ENCODE measurements at places on chromosomes 16 and 17. TPM values are rescaled to one million over a fixed set of nuclear protein-coding genes. Genes with fewer than 3 reads are reported as not detected.

- peak; percentile 56 for DNase-seq
- peaks cover 38% of the 10 kb centered on the region for H3K4me1 ChIP-seq
- H3K27me3 ChIP-seq: peaks cover 10% of the 10 kb centered on the region
- H3K36me3 ChIP-seq: no peaks in the 10 kb centered on the region
- no peak overlapping the region for H3K4me3 ChIP-seq
- H3K27ac ChIP-seq: no peak overlapping the region
Observed at GRCh38 chr17:72725433-72726068, 366.9 kb downstream of the SLC39A11 start.

Gene MRC2
- total RNA-seq: 30.7 TPM

Gene WFIKKN2
- total RNA-seq: 0.07 TPM

DNA sequence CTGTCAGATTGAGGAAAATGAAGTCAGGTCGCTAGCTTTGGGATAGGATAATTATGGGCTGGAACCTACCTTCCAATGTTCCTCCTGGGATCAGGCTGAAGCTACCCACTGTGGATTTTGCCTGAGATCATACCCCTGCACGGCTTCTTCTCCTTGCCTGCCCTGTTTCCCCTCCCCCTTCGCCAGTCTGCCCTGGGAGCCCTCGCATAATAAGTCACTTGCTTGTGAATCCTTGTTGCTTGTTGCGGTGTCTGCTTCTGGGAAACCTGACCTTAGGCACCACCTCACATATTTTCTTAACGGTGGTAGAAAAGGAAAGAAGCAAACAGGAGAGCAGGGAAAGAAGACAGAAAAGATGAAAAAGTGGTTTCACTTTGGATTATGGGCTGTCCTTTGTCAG, 13.3 kb upstream of the PMP22 start:
- H3K4me3 ChIP-seq: no peak overlapping the region
- H3K27ac ChIP-seq: peak overlapping the region; percentile 62
- H3K36me3 ChIP-seq: no peaks in the 10 kb centered on the region

GRCh38 chr17:4509401-4509800, 10.7 kb downstream of the SPNS2 start:
- DNase-seq: no peak
- no peaks in the 10 kb centered on the region for H3K4me1 ChIP-seq
- no peaks in the 10 kb centered on the region for H3K36me3 ChIP-seq
- peaks cover 5% of the 10 kb centered on the region for H3K27me3 ChIP-seq
- peak overlapping the region; percentile 84 for H3K27ac ChIP-seq
- H3K4me3 ChIP-seq: no peak overlapping the region

DNA sequence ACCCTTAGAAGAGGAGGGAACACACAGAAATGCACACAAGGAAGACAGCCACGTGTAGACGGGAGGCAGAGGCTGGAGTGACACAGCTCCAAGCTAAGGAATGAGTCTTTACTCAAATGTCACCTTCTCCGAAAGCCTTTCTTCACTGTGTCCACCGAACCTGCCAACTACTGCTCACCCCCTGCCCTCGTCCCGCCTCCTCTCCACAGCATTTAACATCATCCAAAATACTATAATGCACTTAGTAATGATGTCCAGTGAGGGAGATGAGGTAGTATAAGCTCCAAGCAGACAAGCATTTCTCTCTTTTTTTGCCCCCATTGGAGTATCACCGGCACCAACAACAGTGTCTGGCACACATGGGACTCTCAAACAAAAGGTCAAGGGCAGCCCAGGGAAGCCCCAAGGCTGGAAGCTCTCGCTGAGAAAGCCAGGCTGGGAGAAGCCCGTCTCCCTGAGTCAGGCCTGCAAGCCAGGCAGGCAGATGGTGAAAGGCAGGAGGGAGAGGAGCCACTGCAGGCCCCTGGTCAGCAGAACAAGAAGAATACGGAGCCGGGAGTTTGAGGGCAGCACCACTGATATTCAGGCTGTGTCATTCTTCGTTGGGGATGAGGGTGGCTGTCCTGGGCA, 25.9 kb downstream of the ZFHX3 start:
- H3K27me3 ChIP-seq: no peaks in the 10 kb centered on the region
- no peak for DNase-seq
- no peaks in the 10 kb centered on the region for H3K36me3 ChIP-seq
